Pons (tissue), 1 donor: ENCODE measurements at places on chromosomes 12 and 14.

GRCh38 chr14:81127785-81128184 lies 93.0 kb downstream of the GTF2A1 start:
- DNase-seq = no peak

- no peak for DNase-seq
These were observed 13.6 kb downstream of the EXOC3L4 start for GRCh38 chr14:103107941-103108748.

DNA sequence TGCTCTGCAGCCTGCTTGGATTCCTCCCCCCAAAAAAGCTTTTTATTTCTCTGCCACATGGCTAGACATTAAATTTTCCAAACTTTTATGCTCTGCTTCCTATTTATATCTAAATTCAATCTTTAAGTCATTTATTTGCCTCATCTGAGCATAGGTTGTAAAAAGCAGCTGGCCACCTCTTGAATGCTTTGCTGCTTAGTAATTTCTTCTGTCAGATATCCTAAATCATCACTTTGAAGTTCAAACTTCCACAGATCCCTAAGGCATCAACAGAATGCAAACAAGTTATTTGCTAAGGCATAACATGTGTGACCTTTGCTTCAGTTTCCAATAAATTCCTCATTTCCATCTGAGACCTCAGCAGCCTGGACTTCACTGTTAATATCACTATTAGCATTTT lies 209.6 kb downstream of the FSCB start:
- no peak for DNase-seq

- no peak for DNase-seq
These were observed 20.9 kb downstream of the FBXW8 start for GRCh38 chr12:116931665-116932064.

DNA sequence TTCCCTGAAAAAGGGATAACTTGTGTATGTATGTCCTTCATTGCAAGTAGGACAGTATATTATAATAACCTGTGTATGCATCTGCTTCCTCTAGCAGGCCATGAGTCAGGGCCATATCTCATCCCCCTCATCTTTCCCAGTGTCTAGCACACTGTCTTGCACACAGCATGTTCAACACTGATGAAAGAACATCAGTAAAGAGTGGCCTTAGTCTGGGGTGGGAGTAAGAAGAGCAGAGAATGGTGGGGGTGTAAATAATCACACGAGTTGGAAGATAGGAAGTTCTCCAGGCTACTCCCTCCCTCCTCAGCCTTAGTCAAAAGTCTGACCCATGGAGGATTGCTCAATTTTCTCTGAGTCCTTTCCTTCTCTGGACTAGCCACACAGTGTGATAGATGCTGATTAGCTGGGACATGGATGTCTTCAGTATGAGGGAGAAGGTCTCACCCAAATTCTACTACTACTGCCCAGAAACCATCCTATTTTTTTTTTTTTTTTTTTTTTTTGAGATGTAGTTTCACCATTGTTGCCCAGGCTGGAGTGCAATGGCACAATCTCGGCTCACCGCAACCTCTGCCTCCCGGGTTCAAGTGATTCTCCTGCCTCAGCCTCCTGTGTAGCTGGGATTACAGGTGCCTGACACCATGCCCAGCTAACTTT lies 14.6 kb upstream of the SP1 start:
- DNase-seq = no peak

DNA sequence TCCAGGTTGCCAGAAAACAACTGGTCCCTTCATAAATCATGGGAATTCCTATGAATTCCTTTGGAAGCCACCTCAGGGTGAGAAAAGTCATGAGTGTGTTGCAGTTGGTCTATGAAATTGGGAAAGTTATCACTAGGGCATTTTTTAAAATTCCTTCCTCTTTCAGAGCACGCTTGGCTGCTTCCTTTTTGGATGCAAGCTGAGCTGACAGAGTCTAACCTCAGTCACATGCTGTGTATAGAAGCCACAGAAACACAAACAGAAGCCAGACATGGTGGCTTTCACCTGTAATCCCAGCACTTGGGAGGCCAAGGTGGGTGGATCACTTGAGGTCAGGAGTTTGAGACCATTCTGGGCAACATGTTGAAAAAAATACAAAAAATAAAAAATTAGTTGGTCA lies 21.7 kb upstream of the HELB start:
- no peak for DNase-seq

DNA sequence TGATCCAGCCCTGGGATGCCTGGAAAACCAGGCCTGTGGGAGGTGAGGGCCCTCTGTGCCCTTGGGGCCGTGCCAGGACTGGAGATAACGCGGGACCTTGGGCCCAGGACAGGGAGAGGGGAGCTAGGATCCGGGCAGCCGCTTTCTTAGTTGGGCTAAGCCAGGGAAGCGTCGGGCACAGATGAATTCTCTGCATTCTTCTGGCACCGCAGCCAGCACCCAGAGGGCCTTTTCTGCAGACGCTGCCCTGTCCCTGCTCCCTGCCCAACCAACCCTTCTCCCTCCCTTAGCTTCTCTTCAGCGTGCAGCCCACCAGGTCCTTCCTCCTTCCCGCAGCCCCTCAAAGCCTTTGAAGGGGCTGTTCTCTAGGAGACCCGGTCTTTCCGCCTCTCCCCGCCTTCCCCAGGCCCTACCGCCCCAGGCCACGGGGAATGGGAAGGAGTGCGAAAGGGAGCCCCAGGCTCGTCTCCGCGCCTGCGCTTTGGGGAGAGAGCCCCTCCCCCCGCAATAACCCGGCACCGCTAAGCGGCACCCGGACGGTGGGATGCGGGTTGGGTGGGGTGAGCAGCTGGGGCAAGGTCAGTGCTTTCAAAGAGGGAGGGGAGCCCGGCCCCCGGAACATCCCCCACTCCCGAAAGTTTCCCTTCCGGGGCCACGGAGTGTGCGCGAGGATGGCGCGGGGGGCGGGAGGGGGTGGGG lies 663 bp downstream of the NCKAP5L start:
- DNase-seq = peak; percentile 59

GRCh38 chr12:31562594-31563328 lies 28.2 kb downstream of the DENND5B start:
- no peak for DNase-seq

DNA sequence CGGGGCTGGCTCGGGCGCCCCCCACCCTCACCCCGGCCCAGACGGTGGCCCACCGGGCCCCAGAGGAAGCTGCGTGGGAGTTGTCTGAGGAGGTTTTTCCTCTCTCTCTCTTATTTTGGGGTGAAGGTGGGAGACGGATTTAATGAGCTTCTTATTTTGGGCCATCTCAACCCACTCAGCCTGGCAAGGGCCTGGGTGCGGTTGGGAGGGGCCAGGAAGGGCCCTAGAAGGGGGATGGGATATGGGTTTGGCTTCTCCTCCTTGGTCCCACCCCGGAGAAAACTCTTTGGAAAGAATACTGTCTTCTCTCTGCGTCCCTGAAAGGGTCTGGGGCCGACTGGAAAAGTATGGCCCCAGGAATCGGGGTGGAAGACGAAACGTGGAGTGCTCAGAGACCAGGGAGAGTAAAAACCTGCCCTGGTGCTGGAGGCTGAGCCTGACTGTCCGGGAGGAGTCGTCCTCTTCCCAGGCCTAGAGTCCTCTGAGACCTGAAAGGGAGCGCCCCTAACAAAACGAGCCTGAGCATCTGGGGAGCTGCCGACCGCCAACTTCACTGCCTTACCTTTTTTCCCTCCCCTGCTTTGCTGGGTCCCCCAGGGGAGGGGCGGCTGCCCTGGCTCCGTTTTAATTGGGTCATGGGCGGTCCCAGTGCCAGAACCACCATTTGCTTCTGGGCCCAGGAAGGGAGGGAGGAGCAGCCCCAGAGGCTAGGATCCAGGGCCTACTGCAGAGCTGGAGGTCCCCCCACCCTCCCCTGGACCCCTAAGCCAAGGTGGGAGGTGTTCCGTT lies 1.6 kb downstream of the MMP14 start:
- DNase-seq = no peak

GRCh38 chr12:51421266-51421884 lies 3.3 kb upstream of the SLC4A8 start:
- DNase-seq = peak; percentile 92

- peak; percentile 32 for DNase-seq
These were observed 20.2 kb upstream of the PPP1R13B start for GRCh38 chr14:103867523-103867953.

DNA sequence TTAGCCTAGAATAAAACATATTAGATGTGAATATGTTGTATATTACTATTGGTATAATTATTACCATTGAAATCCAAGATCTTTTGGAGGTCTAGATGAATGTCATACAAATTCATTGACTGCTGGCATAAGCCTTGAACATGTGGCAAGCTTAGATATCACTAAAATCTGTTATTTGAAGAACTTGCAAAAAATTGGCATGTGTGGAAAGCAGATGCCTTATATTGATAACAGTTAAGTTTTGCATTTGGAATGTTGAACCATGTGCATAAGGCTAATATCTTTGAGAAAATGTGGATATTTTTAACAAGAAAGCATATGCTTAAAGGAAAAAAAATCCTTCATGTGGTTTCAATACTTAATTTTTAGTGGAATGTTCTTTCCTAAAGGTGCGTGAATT lies 203.6 kb upstream of the PRICKLE1 start:
- no peak for DNase-seq

DNA sequence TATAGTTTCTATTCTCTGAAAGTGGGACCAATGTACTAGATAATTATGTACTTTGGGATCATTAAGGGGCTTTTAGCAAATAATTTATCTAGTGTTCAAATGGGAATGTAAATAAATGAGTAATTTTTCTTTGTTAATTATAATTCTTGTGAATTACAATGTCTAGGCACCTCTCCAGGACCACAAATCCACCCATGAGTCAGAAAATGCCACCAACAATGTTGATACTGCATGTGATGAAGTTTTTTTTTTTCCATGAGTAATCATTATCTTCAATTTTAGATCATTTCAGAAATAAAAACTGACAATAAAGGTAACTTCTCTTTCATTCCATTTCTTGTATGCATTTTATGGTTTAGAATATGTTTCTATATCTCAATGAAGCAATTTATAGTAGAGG lies 470.3 kb downstream of the VRK1 start:
- no peak for DNase-seq

DNA sequence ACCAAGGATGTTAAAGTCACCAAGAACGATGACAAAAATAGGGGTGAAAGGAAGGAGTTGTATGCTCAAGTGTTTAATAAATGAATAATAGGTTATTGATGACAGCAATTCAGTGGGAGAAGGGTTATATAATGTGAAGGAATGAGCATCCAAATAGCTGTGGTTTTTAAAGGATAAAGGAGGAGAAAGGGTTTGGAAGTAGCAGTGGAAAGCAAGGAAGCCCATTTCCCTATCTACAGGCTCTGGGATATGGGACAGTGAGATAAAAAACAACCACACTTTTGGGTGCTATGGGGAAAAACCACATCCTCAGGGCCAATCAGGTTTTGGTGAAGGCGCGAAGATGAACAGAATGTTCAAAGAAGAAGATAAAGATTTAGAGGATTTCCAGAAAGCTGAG lies 258.6 kb downstream of the ZFP36L1 start:
- DNase-seq = no peak

DNA sequence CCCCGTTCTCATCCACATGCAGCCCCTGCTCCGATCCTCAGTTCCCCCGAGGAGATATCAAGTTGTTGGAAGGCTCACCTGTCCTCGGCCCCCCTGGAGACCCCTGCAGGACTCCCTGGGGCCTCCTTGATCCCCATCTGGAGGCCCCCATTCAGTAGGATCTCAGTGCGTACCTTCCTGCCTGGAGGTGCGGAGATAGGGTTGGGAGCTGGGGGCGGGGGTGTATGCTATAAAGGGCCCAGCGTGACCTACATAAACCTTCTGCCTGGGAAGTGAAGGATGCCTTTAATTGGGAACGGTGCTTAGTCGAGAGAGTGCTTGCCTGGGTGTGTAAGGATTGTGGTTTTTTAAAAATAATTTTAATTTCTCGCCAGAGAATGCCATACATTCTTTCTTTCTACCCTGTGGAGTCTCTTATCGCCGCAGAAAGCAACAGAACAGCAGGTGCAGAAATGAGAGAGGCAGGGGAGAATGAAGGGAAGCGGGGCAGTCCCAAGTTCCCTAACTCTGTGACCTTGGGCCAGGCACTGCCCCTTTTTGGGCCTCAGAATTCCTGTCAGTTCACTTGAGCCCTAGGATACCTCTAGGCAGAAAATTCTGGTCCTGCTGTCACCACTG lies 153.7 kb downstream of the TSPAN9 start:
- no peak for DNase-seq

- DNase-seq = no peak
These were observed 153.7 kb downstream of the AACS start for GRCh38 chr12:125218952-125219351.

DNA sequence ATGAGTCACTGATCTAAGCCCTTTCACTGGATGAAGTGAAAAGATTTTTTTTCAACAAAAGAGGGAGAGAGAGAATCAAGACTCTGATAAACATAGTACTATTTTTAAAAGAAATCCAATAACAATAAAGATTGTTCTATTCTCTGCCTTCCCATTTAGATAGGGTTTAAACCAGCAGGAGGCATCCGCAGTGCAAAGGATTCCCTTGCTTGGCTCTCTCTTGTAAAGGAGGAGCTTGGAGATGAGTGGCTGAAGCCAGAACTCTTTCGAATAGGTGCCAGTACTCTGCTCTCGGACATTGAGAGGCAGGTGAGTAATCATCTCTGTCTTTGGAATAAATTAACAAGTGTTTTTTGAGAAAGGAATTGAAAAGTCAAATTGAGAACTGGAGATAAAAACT lies 124.9 kb downstream of the DERA start:
- no peak for DNase-seq

DNA sequence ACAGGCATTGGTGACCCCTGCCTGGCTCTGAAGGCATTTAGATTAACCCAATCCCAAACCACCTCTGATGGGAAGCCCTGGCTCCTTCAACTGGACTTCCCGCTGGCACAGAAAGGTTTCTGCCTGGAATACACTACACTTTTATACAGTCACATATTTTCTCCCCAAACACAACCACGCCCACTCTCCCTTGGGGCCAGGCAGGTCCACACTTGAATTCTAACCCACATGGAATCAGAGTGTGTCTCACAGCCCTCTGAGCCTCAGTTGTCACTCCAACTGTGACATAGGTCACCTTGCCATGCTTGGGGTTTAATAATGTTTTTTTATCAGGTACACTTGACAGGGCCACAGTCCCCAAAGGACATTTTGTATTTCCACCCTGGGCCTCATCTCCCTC lies 368.6 kb downstream of the BCL11B start:
- no peak for DNase-seq

GRCh38 chr12:96136161-96136560 lies 58.0 kb upstream of the ELK3 start:
- no peak for DNase-seq

GRCh38 chr12:94405413-94406116 lies 54.1 kb downstream of the CEP83 start:
- no peak for DNase-seq

DNA sequence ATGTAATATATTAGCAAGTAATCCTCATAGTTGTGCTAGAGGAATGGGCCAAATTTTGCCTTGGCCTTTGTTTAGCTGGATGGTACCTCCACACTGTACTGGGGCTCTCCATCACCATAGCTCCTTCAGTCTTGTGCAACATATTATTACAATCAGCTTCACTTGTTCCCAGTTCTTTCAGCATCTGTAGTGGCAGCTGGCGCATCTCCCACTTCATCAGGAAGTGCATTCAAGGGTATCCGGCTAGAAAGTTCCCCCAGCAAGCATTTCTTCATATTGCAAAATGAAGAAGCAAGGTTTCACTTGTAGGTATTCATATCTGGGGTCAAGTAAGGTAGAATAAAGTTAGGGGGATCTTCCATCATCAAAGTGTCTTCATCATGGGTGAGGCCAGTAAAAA lies 123.7 kb downstream of the IGF1 start:
- no peak for DNase-seq
